ENCODE measurements at places on chromosomes 6 and 20.
A peak's percentile ranks its signal among the peaks of the same experiment; 100 is the strongest.

DNA sequence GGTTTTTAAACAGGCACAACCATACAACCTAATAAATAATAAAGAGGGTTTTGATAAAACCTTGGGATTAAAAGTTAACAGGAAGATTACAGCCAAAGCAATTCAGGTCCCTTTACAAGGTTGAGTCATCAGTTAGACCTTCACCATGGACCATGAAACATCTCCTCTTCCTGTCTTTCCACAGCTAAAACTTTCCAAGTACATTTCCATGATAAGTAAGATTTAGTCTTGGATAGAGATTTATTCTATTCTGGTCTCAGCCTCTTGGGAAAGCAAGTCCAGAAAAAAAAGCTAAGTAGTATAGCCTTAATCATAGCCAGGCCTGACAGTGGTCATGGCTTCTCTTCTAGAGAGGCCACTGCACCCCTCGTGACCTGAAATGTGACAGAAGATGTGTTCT, 2.9 kb upstream of the PRSS35 start:
- DNase-seq: peak; percentile 37

DNA sequence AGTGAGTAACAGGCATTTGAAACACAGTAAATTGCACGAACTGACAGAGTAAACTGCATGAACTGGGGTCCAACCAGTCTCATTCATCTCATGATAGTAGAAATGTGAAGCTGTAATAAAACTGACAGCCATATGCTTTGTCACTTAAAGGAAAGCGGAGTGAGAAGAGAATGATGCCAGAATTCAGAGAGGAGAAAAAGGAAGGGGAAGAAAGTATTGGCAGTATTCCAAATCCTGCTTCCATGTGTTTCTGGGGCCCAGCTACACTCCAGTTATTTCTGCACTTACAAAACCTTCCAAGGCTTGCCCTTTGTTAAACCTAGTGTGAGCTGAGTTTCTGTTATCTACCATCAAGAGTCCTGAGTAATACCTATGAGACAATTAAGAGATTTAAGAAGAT, 17.2 kb downstream of the SNX14 start:
- DNase-seq: no peak

- no peak for DNase-seq
These were observed 311.9 kb upstream of the SULF2 start for GRCh38 chr20:48096957-48097890.

DNA sequence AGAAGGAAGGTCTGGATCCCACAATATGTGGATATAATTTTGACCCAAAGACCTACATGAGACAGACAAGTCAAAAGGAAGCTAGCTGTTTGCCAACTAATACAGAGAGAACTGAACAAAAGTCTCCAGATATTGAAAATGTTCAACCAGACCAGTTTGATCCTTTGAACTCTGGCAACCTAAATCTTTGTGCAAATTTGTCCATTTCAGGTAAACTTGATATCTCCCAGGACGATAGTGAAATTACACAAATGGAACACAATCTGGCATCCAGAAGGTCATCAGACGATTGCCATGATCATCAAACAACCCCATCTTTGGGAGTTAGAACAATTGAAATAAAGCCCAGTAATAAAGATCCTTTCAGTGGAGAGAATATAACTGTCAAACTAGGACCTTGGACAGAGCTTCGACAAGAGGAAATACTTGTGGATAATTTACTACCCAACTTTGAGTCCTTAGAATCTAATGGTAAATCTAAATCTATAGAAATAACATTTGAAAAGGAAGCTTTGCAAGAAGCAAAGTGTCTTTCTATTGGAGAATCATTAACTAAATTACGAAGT, 41.9 kb upstream of the SDHAF4 start:
- DNase-seq: no peak

GRCh38 chr6:68237205-68237604, 397.9 kb upstream of the ADGRB3 start:
- DNase-seq: no peak

DNA sequence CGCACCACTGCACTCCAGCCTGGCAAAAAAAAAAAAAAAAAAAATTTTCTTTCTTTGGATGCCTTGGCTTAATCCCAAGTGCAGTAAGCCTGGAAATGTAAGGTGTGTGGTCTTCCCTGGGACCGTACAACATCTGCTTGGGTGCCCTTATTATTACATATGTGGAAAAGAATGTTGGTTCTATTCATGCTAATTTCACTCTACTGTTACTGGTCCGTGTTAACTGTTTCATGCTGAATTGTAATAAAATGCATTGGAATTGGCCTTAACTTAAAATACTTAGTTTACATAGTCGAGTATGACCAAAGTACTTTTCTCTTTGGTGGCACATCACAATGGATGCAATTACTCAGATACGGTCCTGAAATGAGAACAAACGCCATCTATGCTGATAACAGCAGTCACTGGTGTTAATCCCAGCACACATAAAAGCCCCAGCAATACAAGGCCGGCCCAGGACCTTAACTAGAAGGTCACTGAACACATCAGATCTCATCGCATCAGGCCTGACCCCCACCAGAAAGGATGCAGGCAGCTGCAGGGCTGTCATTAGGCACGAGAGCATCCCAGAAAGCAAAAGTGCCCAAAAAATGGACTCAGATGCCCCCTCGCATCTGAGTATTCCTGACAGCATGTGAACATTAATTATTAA, 1.2 kb downstream of the SERPINB6 start:
- DNase-seq: no peak

- DNase-seq: peak; percentile 21
These were observed 534.3 kb downstream of the COL12A1 start for GRCh38 chr6:74671558-74672025.

GRCh38 chr6:112202639-112203341, 51.6 kb downstream of the LAMA4 start:
- peak; percentile 41 for DNase-seq

GRCh38 chr6:41651962-41652657, 13.8 kb downstream of the MDFI start:
- no peak for DNase-seq

DNA sequence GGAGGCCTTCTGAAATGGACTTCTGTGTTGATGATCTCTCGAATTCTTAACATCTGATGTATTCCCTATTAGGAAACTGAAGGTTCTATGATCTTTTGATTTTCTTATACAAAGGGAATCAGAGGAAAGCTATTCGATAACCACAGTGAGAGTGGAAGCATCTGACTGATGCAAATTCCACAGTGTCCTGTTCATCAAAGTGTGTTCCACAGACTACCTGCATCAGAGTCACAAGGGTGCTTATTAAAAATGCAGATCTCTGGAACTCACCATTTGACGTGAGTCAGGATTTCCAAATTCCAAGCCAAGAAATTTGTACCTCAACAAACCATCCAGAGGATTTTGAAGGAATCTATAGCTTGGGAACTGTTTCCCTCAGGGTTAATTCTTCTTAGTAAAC, 4.4 kb upstream of the MEP1A start:
- no peak for DNase-seq

DNA sequence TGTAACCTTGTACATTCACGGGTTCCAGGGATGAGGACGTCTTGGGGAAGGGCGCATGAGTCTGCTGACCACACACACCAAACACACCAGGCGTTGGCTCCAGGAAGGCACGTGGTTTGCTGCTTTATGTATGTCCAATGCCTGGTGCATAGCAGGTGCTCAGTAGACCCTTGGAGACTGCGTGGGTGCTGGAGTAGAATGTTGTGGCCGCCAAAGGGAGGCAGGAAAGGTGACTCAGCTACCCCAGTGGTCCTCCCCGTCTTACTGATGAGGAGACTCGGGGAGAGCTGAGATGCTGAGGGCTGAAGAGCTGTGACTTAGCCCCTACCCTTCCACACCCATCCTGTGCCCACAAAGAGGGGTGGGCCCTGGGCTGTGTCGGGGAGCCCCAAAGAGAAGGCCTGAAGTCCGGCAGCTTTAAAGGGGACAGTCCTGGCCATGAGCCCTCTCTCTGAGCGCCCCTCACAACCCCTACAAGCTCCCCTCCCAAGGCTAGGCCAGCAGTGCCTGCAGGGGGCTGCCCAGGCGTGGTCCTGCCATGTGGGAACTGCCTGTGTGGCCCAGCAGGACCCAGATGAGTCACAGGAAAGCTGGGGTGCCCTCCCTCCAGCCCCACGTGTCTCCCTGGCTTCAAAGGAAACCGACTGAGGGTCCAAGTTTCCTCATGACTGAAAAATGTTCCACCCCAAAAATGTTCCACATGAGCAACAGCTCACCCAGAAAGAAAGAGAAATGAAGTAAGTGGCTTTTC, 28.0 kb upstream of the PTGIS start:
- DNase-seq: no peak

- DNase-seq: no peak
These were observed 59.8 kb downstream of the CDK19 start for GRCh38 chr6:110755411-110755834.

- DNase-seq: no peak
These were observed 103.4 kb downstream of the MAP3K4 start for GRCh38 chr6:161094955-161095354.

- DNase-seq: peak; percentile 68
These were observed 255.9 kb upstream of the SULF2 start for GRCh38 chr20:48041078-48041780.

GRCh38 chr6:40210628-40211056, 276.4 kb upstream of the MOCS1 start:
- DNase-seq: no peak

DNA sequence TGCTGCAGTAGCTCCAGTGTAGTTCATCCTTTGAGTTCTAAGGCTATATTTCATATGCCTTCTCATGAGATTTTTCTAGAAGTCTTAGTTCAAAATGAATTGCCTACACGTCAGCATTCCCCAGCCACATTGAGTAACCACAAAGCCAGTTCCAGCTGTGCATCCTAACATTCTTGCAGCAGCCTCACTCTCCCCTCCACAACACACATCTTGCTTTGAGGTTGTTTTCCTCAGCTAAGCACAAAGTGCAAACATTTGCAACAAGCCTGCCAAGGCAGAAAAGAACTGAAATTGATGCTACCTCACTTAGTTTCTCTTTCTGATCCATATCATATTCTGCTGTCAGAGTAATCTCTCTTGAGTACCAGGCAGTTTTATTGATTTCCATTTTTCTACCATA, 160.7 kb upstream of the KCNQ5 start:
- DNase-seq: peak; percentile 4

DNA sequence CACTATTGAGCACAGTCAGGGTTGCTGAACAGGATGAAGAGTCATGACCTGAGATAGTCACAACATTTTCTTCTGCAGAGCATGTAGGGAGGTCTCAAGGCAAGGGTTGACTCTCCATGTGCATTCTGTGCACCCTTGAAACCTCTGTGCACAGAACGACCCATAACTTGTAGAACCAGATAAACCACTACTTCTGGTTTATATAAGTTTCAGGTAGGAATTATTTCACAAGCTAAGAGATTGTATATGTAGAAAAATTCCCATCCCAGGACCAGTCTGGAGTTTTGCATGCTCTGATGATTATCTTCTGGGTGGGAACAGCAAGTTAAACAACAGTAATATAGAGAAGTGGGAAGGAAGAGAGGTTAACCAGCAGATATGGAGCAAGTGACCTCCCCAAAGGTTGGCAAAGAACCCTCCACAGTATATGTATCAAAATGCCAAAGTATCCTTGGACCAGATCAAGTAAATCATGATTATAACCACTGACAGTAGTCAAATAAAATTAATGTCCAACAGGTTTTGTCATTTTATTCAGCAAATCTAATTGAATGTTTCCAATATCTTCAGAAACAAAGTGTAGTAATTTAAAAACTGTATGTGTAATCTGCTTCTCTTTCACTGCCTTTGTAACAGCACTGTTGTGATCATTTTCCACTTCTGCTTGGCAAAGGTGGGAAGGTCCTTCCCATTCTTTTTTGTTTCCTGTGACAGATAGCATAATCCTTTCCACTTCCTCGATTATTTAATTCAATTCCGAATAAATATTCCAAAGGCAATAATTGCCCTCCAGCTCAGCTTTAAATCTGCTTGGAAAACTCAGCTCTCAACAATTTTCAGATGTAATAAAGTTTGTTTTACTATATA, 104.4 kb downstream of the SYNE1 start:
- no peak for DNase-seq

DNA sequence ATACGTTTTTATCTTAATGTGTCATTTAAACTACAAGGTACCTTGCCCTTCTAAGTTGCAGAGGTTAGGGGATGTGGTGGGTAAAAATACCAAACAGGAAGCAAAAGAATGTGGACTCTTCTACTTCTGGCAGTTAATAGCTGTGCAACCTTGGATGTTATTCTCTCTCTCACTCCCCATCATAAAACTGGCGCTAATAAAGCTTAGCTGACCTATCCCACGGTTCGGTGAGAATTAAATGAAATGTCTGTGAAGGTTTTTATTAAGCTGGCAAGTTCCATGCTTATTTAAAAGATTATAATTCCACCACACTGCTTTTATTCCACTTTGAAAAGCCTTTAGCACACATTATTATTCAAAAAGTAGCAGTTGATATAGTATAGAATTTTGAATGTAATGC, 127.8 kb upstream of the SLC22A23 start:
- peak; percentile 58 for DNase-seq

DNA sequence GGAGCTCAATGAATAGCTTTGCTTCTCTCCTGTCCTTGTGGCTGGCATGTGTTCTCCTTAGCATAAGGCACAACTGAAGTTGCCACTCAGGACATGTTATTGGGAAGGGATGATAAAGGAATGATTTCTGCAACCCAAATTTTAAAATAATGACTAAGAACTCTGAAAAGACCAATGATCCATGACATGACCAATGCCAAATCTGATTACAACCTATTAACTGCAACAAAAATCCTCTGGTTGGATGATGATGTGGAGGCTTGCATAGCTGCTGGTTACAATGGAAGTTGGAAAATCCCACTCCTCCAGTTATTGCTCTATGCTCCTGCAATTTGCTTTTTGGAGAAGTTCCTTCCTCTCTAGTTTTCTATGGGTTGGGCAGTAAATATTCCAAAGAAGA, 63.4 kb upstream of the FBXL4 start:
- DNase-seq: no peak

DNA sequence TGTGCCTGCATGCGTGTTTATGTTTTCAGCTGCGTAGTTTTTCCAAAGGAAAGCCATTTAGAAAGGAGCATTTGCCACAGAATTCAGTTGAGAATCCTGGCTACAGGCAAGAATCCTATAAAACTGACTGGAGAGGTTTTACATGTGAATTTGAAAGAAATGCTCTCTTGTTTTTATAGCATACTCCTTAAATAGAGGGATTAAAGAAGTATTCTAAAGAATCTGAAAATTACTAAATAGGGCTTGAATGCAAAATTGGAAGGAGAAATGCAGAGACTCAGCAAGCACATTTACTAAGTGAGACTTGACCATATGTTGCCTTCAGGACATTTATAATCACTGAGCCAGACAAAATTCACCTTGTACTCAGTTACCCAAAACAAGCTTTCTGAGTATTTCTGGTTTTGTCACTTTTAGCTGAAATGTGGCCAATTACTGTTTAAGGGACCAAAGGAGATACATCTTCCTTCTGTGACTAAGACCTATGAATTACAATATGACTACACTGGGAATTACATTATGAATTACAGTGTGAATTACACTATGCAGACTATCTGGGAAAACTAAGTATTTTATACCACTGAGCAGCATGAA, 107.4 kb upstream of the ASCC3 start:
- no peak for DNase-seq

DNA sequence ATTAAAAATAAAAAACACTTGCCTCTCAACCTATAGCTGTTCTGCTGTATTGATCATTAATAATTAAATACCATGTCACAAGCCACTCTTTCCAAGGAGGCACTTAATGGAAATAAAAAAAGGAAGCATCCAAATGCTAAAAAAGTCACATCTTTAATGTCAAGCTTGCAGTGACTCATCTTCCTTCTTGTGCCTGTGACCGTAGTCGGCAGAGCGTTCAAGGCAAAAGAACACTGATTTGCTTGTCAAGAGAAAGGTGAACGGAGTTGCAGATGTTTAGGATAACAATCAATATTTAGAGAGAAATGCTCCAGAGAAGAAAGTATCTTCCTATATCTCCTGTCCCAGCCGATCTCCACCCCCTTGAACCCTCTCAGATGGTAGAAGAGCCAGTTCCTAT, 341.0 kb upstream of the OPRM1 start:
- DNase-seq: no peak
